ENCODE measurements at places on chromosomes 7 and 10. TPM values are rescaled to one million over a fixed set of nuclear protein-coding genes. Genes with fewer than 3 reads are reported as not detected.

- no peak for DNase-seq
Observed at GRCh38 chr10:126906704-126907422, 1.6 kb downstream of the DOCK1 start.

DNA sequence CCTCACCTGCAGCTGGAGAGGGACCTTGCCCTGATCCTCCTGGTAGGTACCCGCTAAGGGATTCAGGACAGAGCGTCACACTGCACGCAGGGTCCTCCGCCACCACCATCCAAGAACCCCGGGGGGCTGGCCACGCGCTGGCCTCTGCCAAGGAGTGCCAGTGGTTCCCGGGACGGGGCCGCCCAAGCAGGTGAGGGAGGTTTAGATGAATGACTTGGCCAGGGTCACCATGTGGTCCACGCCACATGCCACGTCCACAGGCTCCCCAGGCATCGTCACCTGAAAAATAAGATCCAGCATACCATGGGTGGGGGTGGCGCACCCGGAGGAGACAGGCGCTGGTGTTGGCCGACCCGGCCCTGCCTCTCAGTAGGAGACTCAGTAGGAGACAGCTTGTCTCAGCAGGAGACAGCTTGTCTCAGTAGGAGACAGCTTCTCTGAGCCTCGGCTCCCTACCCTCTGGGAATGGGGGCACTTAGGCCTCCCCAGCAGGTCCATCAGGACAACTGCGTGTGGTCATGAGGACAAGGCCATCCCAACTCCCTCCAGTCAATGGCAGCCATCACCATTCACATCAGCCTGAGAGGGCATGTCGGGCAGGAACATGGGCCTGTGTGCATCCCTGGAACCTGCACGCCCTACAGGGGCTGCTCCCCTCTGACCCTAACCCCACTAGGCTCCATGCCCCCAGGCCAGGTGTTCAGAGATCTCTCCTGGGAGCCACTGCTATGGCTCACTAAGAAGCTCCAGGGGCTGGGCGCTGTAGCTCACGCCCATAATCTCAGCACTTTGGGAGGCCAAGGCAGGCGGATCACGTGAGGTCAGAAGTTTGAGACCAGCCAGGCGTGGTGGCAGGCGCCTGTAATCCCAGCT lies 30.5 kb downstream of the RCC1L start:
- no peak for DNase-seq

DNA sequence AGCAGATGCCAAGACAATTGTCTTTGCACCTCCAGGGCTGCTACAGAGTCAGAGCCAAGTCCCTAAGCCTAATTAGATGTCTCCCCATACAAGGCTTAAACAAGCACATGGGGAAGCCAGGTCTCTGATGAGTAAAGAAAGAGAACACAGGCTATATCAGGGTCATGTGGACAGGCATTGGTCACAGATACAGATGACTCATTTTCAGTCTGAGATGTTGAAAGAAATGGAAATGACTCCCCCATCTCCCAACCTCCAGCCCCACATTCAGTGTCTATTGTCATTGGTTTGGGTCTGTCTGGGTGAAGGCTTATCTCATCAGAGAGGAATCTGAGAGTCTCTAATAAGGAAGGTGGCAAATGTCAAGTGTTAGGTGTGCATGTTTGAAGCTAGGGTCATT lies 290.1 kb upstream of the KIAA1217 start:
- no peak for DNase-seq

Gene CRTAC1
- total RNA-seq, result 0.22 TPM

GRCh38 chr7:122412441-122412840 lies 107.9 kb upstream of the FEZF1 start:
- no peak for DNase-seq

DNA sequence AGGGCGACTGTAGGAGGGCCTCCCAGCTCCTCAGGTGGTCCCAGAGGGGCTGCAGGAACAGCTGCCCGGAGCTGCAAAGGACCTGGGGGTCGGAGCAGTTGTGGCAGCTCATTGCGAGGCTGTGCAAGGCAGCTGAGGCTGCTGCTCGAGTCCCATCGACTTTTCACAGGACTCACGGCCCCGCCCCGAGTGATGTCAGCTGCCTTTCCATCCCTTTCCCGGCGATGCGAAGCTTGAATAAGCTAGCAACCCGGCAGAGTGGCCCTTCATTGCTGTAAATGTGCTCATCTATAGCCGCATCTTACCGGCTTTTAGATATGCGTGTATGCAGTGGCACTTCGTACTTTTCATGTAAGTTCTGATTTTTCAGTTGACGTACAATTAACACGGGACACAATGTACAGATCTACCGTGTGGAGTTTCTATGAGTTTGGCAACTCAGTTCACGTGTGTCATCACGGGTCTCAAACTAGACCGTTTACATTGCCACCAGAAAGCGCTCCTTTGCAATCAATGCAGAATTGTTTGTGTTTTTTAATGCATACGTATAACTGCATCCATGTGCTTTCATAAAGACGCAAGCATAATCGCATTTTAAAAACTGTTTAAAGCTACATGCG lies at the start of gene CH25H:
TSS of gene CH25H (minus strand) at position 137 of the 620 bp plus-strand sequence. CDS start at position 112, 25 bp downstream.
- DNase-seq, result no peak

Gene CELF2
- total RNA-seq, result 4.2 TPM

DNA sequence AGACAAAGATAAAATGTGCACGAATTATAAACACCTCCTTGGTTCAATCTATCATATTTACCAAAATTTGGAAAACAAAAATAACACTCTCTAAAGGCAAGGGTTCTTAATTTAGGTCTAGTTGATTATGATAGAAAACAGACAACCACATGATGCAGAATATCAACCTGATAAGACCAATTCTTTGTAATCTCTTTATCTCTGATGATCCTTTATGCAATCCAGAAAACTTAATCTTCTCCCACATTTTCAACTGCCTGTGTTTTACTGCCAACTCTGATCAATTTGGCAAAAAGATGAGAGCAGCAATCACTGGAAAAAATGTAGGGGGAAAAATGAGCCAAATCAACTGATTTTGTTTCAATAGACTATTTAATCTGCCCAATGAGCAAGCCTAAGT lies 148.5 kb downstream of the LRRN3 start:
- no peak for DNase-seq

- DNase-seq, result no peak
Observed at GRCh38 chr7:132755538-132756483, 179.5 kb upstream of the PLXNA4 start.

Gene OIT3
- not detected for total RNA-seq

Gene SLC26A3
- total RNA-seq, result not detected

DNA sequence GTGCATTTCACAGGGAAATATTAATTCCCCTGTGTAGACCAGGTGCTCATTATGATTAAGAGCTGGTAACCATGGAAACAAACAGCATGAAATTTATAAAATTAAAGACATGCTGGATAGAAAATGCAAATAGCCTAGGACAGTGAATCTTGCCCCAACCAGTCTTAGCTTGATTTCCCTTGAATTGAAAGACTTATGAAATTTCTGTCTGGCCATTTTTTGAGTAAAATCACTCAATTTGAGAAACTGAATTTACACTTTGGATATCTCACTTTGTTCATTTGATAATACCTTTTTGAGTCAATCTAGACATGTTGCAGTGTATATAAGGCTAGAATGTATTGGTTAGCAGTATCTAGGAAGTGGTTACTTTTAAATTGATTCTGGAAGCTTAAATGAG lies 4.4 kb upstream of the SMIM30 start:
- no peak for DNase-seq

Gene SDK1
- 2.0 TPM for total RNA-seq

DNA sequence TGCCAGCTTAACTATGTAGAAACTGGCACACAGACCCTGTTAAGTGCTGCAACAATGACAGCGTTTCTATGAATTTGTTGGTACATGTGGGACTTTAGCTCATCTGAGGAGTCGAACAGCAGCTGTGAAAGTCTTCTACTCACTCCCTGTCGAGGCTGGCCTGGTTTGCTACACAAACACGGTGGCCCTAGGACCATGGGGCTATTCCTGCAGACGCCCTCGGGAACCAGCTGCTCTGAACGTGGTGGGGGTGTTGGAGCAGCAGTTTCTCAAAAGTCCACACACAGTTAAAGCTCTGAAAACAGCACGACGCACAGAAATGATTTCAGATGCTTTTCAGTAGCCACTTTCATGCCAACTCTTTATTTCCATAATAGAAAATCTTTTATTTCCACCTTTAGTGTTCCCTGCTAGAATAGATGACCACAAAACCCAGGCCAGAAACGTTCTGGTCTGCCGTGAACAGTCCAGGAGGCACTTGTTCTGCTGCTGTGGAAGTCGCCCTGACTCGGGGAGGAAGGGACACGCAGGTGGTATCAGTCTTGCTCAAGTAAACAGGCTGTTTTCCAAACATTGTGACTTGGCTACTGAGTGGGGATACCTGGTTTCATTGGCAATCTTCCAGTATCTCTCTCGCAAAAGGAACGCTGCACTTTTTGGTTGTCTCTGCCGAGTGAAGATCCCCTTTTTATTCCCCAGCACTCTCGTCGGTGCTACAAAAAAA lies 21.5 kb downstream of the GUSB start:
- no peak for DNase-seq

- DNase-seq, result no peak
Observed at GRCh38 chr7:55190511-55191160, 171.8 kb downstream of the EGFR start.

Gene ASAH2
- 0.38 TPM for total RNA-seq

Gene MRC1
- total RNA-seq, result 43.1 TPM

Gene ALOX5
- 22.4 TPM for total RNA-seq

- no peak for DNase-seq
Observed at GRCh38 chr7:105000927-105001336, 13.1 kb upstream of the KMT2E start.

DNA sequence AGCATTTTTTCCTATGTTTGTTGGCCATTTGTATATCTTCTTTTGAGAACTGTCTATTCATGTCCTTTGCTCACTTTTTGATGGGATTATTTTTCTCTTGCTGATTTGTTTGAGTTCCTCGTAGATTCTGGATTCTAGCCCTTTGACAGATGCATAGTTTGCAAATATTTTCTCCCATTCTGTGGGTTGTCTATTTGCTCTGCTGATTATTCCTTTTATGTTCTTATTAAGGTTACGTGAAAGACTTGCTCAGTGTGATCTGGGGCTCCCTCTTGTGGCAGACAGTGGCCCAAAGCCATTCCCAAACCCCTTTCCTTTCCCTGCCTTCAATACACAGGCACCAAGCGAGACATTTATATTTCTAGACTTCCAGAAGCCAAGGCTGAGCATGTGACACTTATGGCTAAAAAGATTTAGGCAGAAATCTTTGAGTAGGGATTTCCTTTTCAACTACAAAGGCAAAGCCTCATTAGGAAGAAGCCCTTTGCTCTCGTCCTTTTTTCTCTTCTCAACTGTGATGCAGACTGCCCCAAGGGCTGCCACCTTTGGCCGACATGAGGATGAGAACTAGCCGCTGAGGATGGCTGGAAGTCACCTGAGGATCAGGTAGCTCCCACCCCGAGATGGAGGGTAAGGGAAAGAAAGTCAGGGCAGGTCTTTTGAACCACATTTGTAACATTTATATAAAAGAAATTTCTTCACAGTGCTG lies 23.6 kb downstream of the ST8SIA6 start:
- no peak for DNase-seq

Gene FAM185A
- total RNA-seq, result 8.5 TPM

DNA sequence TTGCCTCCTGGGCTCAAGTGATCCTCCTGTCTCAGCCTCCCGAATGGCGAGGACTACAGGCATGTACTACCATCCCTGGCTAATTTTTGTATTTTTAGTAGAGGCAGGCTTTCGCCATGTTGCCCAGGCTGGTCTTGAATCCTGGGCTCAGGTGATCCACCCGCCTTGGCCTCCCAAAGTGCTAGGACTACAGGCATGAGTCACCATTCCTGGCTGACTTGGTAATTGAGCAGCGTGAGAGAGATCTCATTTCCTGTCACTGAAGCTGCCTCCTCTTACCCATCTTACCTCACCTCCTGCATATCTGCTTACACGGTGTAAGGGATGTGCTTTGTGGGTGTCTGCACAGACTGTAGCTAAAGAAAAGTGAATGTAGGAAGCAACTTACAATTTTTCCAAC lies 9.7 kb downstream of the IFIT3 start:
- DNase-seq, result no peak

- DNase-seq, result no peak
Observed at GRCh38 chr10:69480068-69480412, 28.8 kb downstream of the TSPAN15 start.

GRCh38 chr7:92634924-92635519 lies 44.8 kb upstream of the FAM133B start:
- DNase-seq, result no peak

- no peak for DNase-seq
Observed at GRCh38 chr7:46089281-46089680, 168.2 kb upstream of the IGFBP3 start.

DNA sequence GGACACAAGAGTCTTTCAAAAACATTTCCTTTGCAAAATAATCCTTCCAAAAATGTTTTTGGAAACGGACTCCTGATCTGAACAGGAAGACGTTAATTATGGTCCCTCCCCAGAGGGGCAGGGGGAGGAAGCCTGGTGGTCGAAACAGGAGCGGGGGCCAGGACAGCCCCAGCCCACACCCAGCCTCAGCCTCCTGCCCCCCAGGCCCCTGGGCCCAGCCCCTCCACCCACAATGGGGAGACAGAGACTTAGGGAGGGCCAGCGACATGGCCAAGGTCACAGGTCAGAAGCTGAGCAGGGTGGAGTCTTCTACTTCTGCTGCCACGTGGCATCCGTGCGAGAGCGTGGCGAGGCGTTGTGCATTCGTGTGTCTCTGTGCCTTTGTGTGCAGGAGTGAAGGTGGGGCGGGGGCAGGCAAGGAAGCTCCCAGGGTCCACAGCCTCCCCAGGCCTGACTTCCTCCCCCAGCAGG lies 14.0 kb upstream of the GRIFIN start:
- no peak for DNase-seq

DNA sequence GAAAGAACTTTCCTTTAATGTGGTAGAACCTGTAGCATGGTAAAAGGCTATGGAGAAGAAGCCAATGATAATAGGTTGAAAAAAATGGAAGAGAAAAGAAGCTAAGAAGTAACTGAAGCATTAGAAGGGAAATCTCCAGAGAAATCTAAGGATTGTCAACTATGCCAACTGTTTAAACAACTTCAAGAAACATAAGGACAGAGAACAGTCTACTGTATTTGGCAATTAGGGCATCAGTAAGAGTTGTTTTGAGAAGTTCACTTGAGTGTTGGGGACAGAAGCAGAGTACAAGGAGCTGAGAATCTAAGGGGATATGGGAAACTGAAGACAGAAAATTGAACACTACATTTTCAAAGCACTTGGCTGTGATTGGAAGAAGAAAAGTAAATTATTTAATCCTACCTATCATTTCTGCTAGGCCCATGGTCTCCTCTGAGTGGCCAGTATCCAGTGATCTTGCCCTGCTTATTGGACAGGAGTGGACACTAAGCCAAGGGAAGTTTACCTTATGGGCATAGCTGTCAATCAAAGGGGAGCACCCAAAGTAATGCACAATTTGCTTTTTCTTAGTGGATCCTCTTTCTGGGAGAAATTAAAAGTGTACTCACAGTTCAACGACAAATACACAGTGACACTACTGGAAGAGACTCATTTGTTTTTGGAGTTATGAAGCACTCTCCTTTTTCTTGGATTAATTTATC lies 56.4 kb upstream of the CCDC71L start:
- DNase-seq, result no peak

GRCh38 chr10:132441818-132442524 lies 45.0 kb downstream of the PWWP2B start:
- no peak for DNase-seq

Gene OPN1SW
- not detected for total RNA-seq
